Naive thymus-derived CD4-positive, alpha-beta T cell (primary cell): ENCODE measurements at places on chromosomes 6 and 20. TPM values are rescaled to one million over a fixed set of nuclear protein-coding genes. Genes with fewer than 3 reads are reported as not detected.

GRCh38 chr6:7976485-7977056 lies 66.0 kb upstream of the TXNDC5 start:
- DNase-seq: no peak
- H3K4me1 ChIP-seq: no peaks in the 10 kb centered on the region
- H3K27ac ChIP-seq: no peak overlapping the region

DNA sequence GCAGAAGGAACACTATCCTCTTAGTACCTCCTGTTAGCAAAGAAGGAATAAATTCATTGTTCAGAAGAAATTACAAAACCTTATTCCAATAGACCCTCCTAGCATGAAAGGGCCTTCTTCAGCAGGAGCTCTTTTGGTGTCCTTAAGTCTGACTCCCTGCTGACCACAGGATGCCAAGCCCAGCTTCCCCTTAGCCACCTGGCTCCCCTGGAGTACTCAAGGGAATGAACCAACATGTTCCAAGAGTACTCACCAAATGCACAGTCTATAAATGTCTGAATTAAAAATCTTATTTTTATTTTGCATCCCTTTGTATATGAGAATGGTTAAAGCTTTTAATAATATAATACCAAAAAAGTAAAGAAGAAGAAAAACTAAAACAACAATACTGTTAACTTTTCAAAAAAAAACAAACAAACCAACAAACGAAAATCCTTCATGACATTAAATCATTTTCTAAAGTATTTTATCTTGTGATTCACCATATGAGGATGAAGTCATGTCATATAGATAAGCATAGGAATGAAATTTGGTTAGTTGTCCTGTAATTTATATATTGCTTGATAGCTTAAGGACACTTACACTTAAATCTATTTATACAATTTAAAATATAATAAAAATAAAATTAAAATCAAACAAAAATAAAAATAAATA lies 1355.1 kb downstream of the HACE1 start:
- H3K36me3 ChIP-seq: no peaks in the 10 kb centered on the region
- H3K4me1 ChIP-seq: no peaks in the 10 kb centered on the region
- H3K27me3 ChIP-seq: no peaks in the 10 kb centered on the region
- no peak overlapping the region for H3K4me3 ChIP-seq

- no peaks in the 10 kb centered on the region for H3K27me3 ChIP-seq
- no peak for DNase-seq
- H3K4me3 ChIP-seq: no peak overlapping the region
- H3K4me1 ChIP-seq: no peaks in the 10 kb centered on the region
- no peak overlapping the region for H3K27ac ChIP-seq
Observed at GRCh38 chr6:112214739-112215269, 39.6 kb downstream of the LAMA4 start.

DNA sequence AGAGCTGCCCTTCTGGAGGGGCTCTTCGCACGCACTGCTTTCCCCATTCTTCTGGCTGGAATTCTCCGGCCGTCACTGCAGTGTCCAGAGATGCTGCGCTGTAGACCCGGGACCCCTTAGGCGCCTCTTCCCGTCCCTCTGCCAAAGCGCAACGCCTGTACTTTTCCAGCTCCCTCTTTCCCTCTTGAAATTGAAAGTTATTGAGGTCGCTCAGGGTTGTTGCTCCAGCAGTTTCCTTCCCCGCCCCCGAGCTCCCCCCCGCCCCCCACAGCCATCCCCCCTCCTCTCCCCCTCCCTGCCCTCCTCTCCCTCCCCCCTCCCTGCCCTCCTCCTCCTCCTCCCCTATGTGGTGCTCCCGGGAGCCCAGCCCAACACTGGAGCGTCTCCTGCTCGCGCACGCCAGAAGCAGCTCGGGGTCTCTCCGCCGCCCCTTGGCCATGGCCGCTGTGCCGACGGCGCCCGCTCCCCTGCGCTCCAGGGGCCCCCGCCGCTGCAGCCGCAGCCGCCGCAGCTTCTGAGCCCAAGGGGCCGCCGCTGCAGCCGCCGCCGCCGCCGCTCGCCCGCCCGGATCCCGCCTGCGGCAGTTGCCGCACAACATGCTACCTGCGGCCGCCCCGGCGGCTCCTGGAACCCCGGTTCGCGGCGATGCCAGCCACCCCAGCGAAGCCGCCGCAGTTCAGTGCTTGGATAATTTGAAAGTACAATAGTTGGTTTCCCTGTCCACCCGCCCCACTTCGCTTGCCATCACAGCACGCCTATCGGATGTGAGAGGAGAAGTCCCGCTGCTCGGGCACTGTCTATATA lies at the start of gene RSPO3:
TSS of gene RSPO3 (plus strand) at position 374 of the 804 bp plus-strand sequence. CDS start 522 bp downstream, outside the sequence.
- no peak within 1 kb of the TSS for H3K27ac ChIP-seq
- DNase-seq: no peak
- no peak within 1 kb of the TSS for H3K4me3 ChIP-seq
- H3K36me3 ChIP-seq: no peaks in the 10 kb centered on the region
- H3K4me1 ChIP-seq: no peaks in the 10 kb centered on the region

Gene CST1
- not detected for total RNA-seq

DNA sequence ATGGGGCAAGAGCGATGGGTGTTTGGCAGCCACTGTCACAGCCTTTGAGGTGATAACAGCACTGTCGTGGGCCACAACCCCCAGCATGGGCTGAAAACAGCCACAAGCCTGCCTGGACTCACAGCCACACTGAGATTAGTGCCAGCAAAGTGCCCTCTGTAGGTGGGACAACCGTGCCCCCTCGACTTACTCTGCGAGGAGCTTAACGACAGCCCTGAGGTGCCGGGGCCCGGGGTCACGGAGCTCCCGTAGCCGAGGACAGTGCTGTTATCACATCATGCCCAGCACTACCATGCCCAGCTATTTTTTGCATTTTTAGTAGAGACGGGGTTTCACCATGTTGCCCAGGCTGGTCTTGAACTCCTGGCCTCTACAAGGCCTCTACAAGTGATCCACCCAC lies 36.6 kb downstream of the SUMO4 start:
- no peak overlapping the region for H3K4me3 ChIP-seq
- no peaks in the 10 kb centered on the region for H3K27me3 ChIP-seq
- H3K27ac ChIP-seq: no peak overlapping the region
- H3K4me1 ChIP-seq: no peaks in the 10 kb centered on the region
- DNase-seq: no peak
- H3K36me3 ChIP-seq: no peaks in the 10 kb centered on the region

- no peak overlapping the region for H3K27ac ChIP-seq
- no peaks in the 10 kb centered on the region for H3K36me3 ChIP-seq
- no peaks in the 10 kb centered on the region for H3K4me1 ChIP-seq
- H3K4me3 ChIP-seq: no peak overlapping the region
Observed at GRCh38 chr20:58598211-58599015, 52.7 kb upstream of the STX16 start.

DNA sequence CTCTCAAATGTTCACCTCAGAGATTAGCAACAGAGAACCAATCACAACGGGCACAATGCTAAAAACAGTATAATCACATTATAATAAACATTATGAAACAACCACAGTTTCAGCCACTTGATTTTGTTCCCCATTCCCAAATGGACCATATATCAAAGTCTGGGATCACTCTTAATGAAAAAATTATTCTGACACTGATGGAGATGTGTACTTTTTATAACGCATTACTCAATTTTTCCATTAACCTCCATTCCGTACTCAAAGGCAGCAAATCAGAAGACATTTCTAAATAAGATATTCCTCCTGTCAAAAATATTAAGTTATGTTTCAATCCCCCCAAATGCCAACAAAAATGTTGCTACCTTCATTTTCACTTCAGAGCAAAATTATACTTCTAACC lies 2.8 kb downstream of the CPNE1 start:
- no peak for DNase-seq
- no peaks in the 10 kb centered on the region for H3K36me3 ChIP-seq
- H3K4me3 ChIP-seq: peak overlapping the region; percentile 88
- peak overlapping the region; percentile 100 for H3K27ac ChIP-seq

- H3K36me3 ChIP-seq: no peaks in the 10 kb centered on the region
- no peak overlapping the region for H3K4me3 ChIP-seq
- no peaks in the 10 kb centered on the region for H3K27me3 ChIP-seq
- H3K27ac ChIP-seq: no peak overlapping the region
- no peak for DNase-seq
Observed at GRCh38 chr20:23955896-23956295, 32.7 kb downstream of the GGTLC1 start.

GRCh38 chr6:29943053-29943966 lies 978 bp downstream of the HLA-A start:
- DNase-seq: no peak
- H3K27ac ChIP-seq: peak overlapping the region; percentile 99
- H3K4me3 ChIP-seq: peak overlapping the region; percentile 98
- peaks cover 41% of the 10 kb centered on the region for H3K4me1 ChIP-seq

Gene MCCD1
- total RNA-seq: not detected

Gene NHSL1
- 1.2 TPM for total RNA-seq

- no peak overlapping the region for H3K27ac ChIP-seq
- H3K27me3 ChIP-seq: no peaks in the 10 kb centered on the region
- peaks cover 5% of the 10 kb centered on the region for H3K4me1 ChIP-seq
- H3K36me3 ChIP-seq: no peaks in the 10 kb centered on the region
- no peak overlapping the region for H3K4me3 ChIP-seq
Observed at GRCh38 chr6:37702314-37702713, 4.6 kb upstream of the MDGA1 start.

Gene FYN
- total RNA-seq: 660 TPM

DNA sequence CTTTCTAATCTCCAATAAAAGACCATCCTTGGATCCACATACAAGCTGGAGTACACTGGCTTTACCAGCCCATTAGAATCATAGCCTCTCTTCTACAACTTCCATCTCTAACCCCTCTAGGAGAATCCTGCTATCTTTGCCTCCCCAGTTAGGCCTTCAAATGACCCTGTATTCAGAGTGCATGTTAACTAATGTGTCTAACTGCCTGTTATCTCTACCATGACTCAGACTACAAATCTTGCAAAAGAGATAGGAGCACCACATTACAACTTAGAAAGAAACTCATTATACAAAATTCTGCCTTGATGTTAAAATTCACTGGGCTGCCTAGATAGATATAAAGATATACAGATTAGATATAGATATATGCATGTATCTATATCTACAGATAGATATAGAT lies 28.2 kb downstream of the GPR63 start:
- H3K36me3 ChIP-seq: no peaks in the 10 kb centered on the region
- no peaks in the 10 kb centered on the region for H3K4me1 ChIP-seq
- no peak overlapping the region for H3K4me3 ChIP-seq
- H3K27me3 ChIP-seq: no peaks in the 10 kb centered on the region

DNA sequence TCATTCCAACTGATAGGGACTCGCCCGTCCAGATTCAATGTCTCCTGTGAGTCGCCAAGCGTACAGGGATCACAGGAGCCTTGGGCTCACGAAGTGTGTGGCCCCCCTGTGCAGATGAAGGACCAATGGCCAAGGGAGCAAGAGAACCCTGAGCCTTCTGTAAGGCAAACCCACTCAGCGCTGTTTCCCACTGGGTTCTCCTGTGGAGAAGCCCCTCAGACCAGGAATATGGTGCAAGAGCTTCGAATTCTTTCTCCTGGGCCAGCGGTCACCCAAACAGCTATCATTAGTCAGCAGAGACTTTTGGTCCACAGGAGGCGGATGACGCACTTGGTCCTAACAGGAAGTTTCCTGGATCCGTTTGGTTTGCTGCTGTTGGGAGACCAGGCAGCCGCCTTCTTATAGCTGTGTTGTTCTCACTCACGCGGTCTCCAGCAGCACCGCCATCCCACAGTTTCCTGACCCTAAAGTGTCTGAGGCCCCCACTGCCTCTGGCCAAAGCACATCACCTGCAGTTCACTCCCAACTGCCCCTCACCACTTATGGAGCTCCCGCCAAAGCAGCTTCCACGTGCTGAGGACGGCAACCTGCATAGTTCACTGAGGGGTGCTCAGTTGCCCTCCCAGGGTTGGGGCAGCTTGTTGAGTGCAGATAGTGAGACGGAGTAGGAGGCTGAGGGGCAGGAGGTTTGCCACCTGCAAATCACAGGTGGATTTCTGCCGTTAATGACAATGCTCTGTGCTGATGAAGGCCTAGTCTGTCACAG lies 268.6 kb downstream of the ERMARD start:
- no peaks in the 10 kb centered on the region for H3K36me3 ChIP-seq
- no peak overlapping the region for H3K4me3 ChIP-seq
- no peak for DNase-seq
- no peak overlapping the region for H3K27ac ChIP-seq

DNA sequence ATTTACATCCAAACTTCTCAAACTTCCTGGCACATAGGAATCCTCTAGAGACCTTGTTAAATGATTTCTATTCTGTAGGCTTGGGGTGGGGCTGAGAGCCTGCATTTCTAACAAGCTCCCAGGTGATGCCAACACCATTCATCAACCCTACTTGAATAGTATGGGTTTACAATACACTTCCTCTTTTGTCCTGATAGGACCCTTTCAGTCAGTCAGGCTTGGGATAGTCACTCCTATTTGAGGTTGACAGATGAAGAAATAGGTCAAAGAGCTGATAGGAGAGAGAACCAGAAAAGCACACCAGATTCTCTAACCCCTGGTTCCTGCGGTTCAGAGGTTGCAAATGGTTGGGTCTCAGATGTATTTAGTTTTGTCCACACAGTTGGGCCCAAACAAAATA lies 273.4 kb downstream of the TSHZ2 start:
- no peaks in the 10 kb centered on the region for H3K36me3 ChIP-seq
- DNase-seq: no peak
- H3K4me3 ChIP-seq: no peak overlapping the region
- H3K27ac ChIP-seq: no peak overlapping the region
- no peaks in the 10 kb centered on the region for H3K4me1 ChIP-seq
- no peaks in the 10 kb centered on the region for H3K27me3 ChIP-seq
